NCI-H748 treated with DMSO at 0.1 percent for 48 hours (cell line): ENCODE measurements at places on chromosomes 7 and 10.

GRCh38 chr10:4407783-4408182 lies 418.2 kb upstream of the AKR1E2 start:
- DNase-seq: no peak

GRCh38 chr10:108583877-108584276 lies 1339.4 kb downstream of the XPNPEP1 start:
- DNase-seq: no peak

GRCh38 chr7:77783545-77783944 lies 14.7 kb downstream of the TMEM60 start:
- no peak for DNase-seq

- DNase-seq: no peak
Measured at GRCh38 chr7:7178906-7179305, 3.4 kb upstream of the C1GALT1 start.

- DNase-seq: no peak
Measured at GRCh38 chr7:40470091-40470592, 335.3 kb downstream of the SUGCT start.

GRCh38 chr7:101743241-101743994 lies 74.0 kb upstream of the CUX1 start:
- DNase-seq: peak; percentile 21

DNA sequence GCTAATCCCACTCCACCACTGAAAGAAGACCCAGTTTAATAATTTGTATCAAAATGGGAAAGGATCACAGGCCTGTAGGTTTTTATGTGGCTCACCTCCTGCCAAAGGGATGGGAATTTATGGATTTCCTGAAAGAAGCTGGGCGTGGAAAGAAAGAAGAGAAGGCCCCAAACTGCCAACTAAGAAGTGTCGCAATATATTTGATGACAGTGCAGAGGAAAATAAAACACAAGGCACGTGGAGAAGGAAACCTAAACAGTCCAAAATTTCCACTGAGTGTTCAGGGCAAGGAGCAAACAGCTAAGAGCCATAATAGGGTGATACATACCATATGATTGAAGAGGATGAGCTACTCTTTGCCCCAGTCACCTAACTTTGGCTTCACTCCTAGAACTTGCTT lies 667.2 kb downstream of the GATA3 start:
- no peak for DNase-seq

GRCh38 chr7:18128846-18129245 lies 101.2 kb upstream of the PRPS1L1 start:
- no peak for DNase-seq

DNA sequence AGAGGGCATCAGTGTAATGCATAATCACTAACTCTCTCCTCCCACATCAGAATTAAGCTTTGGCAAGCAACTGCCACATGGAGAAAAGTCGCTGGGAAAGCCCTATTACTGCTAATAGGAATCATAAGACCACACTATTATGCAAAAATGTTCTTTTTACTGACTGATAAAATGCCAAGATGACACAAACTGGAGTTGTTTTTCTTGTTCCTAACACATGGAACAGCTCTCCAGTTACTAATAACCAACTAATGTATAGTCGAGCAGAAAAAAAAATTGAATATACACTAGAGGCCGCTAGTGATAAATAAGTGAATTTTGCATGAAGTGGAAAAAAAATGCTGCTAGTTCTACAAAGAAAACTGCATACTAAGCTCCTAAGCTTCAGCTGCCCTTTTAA lies 165.6 kb downstream of the TPK1 start:
- DNase-seq: no peak

- no peak for DNase-seq
Measured at GRCh38 chr7:18037609-18038008, 10.0 kb upstream of the PRPS1L1 start.

DNA sequence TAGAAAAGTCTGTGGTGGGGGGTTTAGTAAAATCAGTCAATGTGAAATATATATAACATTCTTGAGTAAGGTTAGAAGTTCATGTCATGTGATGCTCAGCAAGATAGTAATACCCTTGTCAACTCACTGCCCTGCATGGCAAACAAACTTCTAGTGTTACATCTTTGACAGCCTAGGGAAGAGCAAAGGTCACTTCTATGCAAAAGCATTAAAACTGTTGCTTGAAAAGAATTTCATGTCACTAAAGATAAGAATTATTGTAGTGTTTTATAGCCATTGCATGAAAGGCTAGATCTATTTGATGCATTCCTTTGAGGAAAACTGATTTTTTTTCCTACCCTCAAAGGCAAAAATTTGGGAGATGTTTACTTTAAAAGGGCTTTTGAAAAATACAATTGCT lies 176.0 kb downstream of the SKAP2 start:
- no peak for DNase-seq

GRCh38 chr10:23826421-23826820 lies 382.5 kb upstream of the KIAA1217 start:
- DNase-seq: no peak

GRCh38 chr7:142357953-142358520 lies 100.2 kb upstream of the PRSS58 start:
- DNase-seq: peak; percentile 52

DNA sequence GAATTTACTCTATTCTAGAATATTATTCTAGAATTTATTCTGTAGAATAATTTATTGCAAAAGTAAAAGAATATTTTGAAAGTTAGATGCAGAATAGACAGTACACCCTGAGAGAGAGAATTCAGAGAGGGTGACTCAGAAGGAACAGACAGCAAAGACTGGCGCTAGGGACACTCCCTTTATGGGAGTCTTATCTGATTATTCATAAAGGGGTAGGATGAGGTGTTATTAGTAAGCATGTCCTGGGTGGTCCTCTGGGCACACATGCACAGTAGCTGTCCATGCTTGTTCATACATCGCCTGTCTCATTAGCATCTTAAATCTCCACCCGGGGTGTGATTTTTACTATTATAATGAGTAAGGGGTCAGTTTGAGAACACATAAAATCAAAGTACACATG lies 100.1 kb downstream of the XPNPEP1 start:
- no peak for DNase-seq

- DNase-seq: no peak
Measured at GRCh38 chr7:28069807-28070206, 110.8 kb downstream of the JAZF1 start.

GRCh38 chr7:48004638-48005037 lies 24.3 kb downstream of the SUN3 start:
- DNase-seq: no peak

DNA sequence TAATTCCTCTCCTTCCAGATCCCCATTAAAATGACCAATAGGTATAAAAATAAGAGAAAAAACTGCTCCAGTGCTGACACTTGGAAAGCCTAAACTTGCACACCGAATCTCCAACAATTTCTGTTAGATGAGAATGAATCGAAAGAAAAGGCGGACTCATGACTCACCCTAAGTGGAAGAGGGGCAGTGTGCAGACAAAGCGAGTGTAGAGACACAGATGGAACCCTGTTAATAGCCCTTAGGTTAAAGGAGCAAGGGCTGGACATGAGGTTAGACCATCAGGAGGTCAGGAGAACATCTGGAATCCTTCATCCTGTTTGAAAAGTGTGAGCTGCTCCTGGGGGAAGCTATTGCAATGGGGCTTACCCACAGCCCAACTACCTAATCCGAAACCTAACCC lies 103.4 kb upstream of the GLI3 start:
- no peak for DNase-seq

- no peak for DNase-seq
Measured at GRCh38 chr7:159310457-159311171, 165.9 kb upstream of the VIPR2 start.

- DNase-seq: no peak
Measured at GRCh38 chr7:84152995-84153394, 41.6 kb downstream of the SEMA3A start.

DNA sequence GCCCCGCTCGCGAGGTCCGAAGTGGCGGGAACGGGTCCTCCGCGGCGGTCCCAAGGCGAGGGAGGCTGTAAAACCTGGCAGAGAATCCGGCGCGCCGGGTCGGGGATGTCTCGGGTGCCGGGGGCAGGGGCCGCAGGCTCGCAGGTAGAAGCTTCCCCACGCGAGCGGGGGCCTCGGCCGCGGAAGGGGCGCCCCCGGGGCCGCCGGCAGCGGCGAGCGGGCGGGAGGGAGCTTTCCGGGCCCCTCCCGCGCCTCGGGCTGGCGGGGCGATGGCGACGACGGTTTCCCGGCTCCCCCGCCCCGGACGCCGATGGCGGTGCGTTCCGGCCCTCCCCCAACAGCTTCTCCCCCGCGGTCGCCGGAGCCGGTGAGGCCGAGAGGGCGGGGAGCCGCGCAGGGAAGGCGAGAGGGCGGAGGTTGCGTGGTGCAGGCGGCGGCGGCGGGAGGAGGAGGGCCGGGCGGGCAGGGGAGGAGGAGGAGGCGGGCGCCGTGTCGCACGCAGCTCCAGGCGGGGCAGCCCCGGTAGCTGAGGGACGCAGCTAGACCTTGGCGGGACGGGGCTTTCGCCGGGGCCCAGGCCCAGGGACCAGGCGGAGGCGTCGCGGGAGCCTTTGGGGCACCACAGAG lies at the start of gene CUL1:
CUL1 (plus strand) TSS at position 507 of the 627 bp plus-strand sequence. CDS start 31,220 bp downstream, outside the sequence.
- peak; percentile 8 for DNase-seq

- DNase-seq: no peak
Measured at GRCh38 chr10:35460852-35461460, 124.6 kb downstream of the CCNY start.

DNA sequence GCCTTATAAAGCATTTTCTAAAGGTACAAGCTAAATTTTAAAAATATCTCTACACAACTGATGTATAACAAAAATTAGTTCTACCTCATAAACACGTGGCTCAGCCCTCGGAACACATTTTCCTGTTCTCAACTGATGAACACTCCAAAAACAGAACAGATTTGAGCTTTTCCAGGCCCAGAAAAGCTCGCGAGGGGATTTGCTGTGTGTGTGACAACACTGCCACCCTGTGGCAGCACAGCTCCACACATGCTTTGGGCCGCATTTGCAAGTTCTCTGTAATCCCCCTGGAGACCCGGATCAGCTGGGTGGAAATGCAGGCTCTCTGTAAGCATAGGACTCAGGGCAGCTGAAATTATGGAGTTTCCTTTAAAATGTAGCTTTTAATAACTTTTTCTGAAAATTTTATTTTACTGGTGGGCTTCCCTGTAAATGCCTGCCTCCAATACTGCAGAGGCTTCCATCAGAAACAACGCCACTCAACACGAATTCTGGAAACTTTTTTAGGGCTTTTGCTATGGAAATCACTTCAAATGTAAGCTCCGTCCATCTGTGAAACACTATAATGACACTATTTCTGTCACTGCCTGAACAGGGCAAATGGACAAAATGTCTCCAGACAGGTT lies 155.5 kb downstream of the COBL start:
- peak; percentile 55 for DNase-seq

DNA sequence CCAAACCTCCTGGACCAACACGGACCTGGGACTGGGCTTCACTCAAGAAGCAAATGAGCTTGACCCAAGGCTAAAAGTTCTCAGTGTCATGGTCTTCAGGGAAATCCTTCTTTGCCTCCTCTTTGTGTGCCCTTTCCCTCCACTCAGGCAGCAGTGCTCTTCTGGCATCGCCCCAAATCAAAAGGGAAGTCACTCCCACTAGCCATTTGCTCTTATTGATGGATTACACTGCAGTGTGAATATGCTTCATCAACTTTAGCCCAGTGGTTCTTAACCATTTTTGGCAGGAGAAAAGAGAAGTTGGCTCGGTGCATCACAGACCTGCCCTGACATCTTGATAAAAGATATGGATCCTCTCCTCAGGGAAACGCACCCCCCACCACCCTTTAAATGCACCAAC lies 19.2 kb upstream of the IKZF1 start:
- DNase-seq: no peak

DNA sequence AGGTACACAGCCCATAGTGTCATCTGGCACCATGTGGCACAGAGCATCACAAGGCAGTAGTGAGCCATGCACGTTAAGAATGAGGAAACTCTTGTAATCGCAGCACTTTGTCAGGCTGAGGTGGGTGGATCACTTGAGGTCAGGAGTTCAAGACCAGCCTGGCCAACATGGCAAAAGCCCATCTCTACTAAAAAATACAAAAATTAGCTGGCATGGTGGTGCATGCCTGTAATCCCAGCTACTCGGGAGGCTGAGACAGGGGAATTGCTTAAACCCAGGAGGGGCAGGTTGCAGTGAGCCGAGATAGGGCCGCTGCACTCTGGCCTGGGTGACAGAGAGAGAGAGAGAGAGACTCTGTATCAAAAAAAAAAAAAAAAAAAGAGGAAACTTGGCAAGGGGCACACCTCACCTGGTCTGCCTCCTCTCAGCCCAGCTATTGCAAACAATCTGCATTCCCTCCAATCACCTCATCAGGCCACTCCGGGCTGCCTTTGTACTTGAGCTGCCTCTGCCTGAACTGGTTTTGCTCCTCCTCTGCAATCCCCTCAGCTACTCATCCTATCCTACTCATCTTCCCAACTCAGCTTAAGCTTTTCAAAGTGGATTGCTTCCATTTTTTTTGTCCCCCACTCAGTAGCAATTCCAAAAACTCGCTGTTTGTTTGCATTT lies 46.0 kb upstream of the OPTN start:
- DNase-seq: no peak

GRCh38 chr10:62866941-62867340 lies 50.8 kb upstream of the EGR2 start:
- no peak for DNase-seq

DNA sequence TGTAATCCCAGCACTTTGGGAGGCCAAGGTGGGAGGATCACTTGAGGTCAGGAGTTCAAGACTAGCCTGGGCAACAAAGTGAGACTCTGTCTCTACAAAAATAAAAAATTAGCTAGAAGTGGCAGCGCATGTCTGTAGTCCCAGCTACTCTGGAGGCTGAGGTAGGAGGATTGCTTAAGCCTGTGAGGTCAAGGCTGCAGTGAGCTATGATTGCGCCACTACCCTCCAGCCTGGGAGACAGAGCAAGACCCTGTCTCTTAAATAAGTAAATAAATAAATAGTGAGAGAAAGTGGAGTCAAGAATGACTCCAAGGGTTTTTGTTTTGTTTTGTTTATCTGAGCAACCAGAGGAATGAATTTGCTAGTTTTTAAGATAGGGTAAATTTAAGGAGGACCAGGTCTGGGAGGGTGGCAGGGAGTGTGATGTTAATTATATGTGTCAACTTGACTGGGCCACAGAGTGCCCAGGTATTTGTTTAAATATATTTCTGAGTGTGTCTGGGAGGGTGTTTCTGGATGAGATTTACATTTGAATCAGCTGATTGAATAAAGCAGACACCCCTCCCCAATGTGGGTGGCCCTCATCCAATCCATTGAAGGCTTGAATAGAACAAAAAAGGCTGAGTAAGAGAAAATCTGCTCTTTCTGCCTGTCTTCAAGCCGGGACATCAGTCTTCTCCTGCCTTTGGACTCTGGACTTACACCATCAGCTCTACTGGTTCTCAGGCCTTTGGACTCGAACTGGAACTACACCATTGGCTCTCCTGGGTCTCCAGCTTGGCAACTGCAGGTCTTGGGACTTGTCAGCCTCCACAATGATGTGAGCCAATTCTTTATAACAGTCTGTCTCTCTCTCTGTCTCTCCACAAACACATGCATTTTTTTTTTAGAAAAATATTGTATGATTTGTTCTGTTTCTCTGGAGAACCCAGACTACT lies 23.5 kb downstream of the IMPDH1 start:
- DNase-seq: no peak

- DNase-seq: no peak
Measured at GRCh38 chr7:142785841-142786250, 15.1 kb downstream of the PRSS2 start.
